ENCODE measurements at places on chromosomes 2 and 18.

DNA sequence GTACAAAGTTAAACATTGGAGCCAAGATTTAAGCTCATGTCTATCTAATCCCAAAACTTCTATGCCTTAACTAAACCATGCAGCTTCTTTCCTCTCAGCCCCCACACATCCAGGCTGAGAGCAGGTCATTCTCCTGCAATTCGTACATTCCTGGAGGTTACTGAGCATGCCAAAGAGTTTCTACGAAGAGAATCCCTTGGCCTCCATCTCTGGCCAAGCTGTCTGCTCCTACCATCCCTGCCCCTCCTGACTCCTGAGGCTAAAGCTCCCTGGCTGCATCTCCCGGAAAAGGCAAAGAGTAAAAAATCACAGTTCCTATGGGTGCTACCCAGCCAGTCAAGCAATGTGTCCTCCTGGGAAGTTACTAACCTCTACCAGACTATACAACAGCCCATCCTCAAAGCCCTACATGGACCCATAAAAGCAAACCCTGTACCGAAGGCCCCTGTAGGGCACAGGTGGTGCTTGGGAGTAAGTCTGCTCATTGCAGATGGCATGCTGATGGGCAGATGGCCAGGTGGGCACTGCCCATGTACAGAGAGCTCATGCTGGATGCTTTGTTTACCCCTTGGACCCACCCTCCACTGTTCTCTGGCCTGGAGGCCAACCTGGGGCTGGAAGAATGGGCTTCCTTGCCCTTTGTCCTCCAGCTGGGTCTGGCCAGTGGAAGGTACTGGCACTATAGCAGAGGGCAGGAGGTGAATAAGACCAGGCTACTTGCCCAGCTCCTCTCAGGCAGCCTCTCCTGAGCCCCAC, 99.5 kb downstream of the TTC32 start:
- no peak for DNase-seq

DNA sequence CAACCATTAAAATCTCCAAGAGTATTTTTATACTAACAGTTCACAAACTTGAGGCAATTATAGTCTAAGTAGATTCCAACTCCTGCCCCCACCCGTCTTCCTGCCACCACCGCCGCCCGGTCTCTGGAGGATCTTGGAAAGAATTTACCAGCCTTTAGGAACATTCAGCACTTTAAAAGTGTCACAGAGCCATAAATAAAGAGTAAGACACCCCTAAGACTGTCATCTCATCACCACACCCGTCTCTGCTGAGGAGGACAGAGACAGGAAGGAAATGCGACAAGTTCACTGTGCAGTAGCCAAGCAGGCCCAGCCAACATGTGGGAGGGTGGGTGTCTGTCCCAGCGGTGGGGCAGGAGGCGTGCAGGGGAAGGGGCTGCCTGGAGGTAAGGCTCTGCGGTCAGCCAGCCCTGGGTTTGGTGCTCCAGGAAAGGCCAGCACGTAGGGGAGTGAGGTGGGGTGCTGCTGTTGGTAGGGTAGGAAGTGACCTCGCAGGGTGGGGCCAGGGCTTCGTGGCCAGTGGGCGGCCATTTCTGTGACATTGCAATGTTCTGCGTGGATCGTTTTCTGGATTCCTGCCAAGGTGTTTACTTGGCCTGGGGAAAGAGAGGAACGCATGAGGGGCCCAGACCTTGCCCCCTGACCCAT, 111.6 kb downstream of the FAM210A start:
- DNase-seq = no peak

DNA sequence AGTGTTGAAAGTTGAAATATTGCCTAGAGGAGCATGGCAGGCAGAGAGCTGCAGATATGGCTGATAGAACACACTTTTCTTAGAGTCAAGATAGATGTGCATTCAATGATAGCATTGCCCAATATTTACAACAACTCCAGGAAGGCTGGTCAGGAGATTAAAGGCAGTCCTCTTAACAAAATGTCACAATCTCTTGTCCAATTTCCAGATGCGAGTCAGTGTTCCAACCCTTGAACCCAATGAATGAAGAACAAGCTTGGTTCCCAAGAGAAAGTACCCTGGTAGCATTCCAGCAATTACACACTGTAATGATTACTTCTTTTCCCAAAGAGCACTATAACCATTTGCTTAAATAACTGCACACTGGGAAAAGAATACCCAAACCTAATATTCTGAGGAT, 839.4 kb upstream of the VRK2 start:
- DNase-seq = no peak

DNA sequence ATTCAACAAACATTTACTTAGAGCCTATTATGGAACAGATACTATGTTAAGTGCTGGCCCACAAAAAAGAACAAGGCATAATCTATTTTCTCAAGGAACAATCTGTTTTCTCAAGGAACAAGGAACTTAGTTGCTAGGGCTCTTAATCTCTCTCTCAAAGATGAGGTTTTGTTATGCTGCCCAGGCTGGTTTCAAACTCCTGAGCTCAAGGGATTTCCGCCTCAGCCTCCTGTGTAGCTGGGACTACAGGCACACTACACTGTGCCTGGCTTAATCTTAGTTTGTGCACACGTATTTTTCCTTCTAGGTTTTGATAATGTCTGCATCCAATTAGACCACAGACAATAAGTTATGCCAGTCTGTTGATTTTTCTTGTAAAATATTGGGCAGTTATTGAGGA, 89.5 kb downstream of the PTH2R start:
- no peak for DNase-seq

- no peak for DNase-seq
Observed at GRCh38 chr2:215983581-215984351, 29.6 kb downstream of the MREG start.

- DNase-seq = peak; percentile 62
Observed at GRCh38 chr2:219684721-219685689, 57.6 kb downstream of the SLC4A3 start.

- DNase-seq = no peak
Observed at GRCh38 chr2:33238111-33238510, 238.3 kb upstream of the RASGRP3 start.

DNA sequence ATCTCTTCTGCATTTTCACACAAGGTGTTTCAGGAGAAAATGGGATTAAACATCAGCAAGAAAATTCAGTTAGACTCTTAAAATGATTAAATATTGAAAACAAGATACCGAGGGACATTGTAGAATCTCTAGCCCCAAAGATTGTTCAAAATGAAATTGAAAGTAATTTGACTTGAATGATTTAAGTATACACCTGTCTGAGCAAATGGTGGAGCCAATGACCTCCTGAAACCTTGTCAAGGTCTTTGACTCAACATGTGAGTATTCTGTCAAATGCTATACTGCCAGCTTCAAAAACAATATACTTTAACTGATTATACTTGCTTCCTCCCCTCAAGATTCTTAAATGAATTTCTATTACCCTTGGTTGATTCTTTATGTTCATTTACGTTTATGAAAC, 411.0 kb downstream of the DCC start:
- no peak for DNase-seq

GRCh38 chr2:233519787-233520611, 46.6 kb downstream of the USP40 start:
- DNase-seq = no peak

- DNase-seq = no peak
Observed at GRCh38 chr2:140359056-140359771, 1579.0 kb upstream of the NXPH2 start.

DNA sequence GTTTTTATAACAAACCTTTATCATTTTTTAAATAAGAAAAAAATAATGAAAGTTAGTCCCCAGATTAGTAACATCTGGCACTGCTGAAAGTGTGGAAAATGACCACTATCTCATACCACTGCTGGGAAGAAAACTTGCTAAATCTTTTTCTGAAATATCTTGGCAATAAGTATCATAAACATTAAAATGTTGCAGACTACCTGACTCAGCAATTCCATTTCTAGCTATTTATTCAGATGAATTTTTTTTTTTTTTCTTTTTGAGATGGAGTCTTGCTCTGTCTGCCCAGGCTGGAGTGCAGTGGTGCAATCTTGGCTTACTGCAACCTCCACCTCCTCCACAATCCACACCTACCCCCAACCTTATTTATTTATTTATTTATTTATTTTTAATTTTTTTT, 35.3 kb upstream of the SOS1 start:
- DNase-seq = no peak

DNA sequence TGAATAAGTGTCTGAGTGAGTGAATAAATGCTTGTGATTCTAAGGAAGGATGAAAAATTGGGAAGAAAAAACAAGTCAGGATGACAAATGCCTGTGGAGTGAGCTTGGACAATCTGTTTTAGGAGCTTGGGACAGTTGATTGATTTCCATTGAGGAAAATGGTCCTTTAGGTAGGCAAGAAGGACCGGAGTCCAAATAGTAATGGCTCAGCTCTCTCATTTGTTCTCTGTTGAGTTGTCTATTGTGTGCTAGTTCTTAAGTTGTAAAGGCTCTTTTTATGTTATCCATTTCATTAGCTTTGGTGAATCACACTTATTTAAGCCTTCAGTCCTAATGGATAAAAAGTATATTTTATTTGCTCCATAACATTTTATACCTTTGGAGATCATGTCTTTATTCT, 31.9 kb downstream of the FAM171B start:
- no peak for DNase-seq

DNA sequence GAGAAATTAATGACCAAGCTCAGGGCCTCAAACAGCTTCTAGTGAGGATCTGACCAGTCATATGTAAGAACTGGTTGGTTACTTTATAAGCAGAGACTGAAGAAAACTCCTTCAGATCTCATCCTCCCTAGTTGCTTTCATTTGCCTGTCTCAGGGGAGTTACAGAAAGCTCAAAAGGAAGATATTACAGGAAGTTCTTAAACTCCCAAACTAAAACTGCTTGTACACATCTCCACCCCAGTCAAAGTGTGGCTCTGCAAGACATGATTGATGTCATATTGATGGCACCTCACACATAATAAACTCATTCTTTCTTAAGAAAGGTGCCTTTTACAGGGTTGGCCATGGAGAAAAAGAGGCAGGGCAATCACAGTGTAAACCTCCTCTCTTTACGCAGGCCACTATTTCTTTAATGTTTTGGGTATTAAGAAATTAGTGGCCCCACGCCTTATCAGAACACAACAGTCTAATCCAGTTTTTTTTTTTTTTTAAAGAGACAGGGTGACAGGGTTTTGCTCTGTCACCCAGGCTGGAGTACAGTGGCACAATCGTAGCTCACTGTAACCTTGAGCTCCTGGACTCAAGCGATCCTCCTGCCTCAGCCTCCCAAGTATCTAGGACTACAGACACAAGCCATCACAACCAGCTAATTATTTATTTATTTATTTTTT, 62.6 kb upstream of the STK17B start:
- DNase-seq = no peak

- DNase-seq = no peak
Observed at GRCh38 chr2:60612033-60612432, 58.6 kb upstream of the BCL11A start.

DNA sequence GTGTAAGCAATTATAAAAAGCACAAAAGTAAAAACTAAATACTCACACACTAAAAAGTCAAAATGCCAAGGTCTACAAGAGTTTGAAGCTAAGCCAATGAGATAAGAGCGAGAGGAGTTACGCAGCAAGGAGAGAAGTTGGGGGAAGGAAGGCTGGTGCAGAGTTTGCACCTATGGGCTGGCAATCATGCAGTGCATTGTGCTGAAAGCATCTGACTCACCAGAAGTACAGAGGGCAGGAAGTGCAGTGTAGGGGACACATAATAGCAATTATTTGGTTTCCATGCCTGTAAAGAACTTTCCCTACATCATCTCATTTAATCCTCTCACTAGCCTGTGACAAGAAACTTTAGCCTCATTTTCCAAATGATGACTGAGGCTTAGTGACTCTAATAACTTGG, 142.7 kb upstream of the KYNU start:
- DNase-seq = no peak
